Activated CD4-positive, CD25-positive, alpha-beta regulatory T cell treated with anti-CD3 and anti-CD28 coated beads, Interleukin-2, amount 50 U/mL, for 72 hours (primary cell): ENCODE measurements at places on chromosomes 3 and 15.

- DNase-seq: peak; percentile 49
Measured at GRCh38 chr3:112132975-112133448, at the start of gene GCSAM. Gene GCSAM, minus strand, starts transcription at chr3:112133248. Its CDS starts 128 bp downstream, at chr3:112133120.

- no peak for DNase-seq
Measured at GRCh38 chr3:12962292-12962691, 110.9 kb downstream of the IQSEC1 start.

DNA sequence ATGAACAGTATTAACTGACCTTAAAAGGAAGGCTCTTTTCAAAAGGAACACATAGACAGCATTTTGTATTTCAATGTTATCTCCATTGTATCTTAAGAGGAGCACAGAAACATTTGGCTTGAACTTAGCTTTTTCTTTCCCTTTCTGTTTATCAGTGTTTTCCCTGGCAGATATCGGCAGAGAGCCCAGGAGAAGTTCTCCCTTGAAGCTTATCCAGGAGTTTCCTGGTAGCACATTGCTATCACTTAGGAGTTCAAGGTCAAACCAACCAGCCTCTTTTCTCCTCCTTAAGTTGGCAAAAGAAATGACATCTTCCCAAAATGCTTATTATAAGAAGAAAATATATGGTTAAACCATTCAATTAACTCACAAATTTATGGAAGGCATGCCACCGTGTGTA lies 344.6 kb upstream of the UBE2E2 start:
- no peak for DNase-seq

DNA sequence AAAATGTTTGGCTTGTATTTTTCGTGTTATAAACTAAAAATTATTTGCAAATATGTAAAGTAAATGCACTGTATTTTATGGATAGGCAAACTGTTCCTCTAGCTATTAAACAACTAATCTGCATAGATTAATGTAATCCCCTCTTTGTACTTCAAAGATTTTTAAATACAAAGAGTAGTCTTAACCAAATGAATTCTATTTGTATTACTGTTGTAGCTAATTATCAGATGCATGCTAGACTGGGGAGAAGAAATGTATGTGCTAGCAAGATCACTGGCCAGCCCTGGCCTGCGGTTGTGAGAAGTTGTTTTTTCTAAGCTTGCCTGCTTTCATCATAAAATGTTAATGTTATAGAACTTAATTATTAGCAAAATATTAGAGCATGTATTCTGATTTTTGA lies 92.6 kb downstream of the STT3B start:
- no peak for DNase-seq

DNA sequence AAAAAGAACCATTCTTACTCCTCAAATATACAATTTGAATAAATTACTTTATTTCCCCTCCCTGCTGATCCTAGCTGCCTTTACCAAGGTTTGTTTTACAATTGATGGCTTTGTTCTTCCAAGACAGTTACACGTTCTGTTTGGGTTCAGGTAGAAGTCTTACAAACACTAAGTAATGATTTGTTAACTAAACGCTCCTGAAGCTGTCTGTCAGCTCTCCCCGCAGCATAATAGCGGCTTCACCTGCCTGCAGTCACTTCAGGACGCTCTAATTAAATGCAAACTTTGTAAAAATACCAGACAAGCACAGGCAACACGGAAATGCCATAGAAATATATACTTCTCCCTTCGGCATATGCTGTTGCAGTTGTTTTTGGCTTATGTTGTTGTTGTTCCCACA lies 176.4 kb upstream of the MDFIC2 start:
- DNase-seq: no peak

DNA sequence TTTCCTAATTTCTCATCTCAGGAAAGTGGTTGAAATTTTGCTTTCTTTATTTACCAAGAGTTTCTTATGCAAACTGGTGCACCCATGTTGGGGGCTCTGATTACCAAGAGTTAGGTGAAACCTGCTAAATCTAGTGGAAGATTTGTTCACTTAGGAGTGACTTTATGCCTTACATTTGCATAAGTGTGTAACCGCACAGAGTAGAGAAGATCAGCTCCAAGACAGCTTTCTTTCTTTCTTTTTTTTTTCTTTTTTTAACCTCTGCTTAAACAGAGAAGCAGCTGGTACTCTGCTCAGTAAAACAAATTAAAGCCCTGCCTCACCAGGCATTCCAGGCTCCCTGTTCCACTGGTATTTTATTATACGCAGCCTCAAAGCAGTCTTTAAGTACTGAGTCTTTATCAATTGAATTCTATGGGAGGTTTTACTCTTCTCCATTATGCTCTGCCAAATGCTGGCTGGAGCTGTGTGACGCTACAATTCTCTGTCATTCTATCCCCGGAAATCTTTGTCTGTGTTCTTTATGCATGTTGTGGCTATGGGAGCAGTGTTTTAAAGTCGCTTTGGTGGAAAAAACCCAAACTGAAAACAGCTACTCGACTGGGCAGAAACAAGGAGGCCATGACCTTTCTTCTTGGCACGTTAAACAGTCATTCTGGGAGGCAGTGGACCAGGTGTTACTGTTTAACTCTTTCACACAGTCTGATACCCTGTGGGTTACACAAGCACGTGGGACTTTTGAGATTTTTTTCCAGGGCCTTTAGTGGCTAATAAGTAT lies 55.2 kb upstream of the GBE1 start:
- no peak for DNase-seq
